Stromal cell of bone marrow (primary cell): ENCODE measurements at places on chromosomes 6 and 20.

DNA sequence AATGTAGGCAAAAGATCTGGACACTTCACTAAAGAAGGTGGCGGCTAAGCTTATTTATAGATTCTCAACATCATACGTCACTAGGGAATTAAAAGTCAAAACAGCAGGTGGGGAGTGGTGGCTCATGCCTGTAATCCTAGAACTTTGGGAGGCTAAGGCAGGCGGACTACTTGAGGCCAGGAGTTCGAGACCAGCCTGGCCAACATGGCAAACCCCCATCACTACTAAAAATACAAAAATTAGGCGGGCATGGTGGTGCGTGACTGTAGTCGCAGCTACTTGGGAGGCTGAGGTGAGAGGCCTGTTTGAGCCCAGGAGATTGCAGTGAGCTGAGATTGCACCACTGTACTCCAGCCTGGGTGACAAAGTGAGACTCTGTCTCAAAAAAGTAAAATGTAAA is 74.6 kb downstream of the GPX5 start:
- DNase-seq: no peak

- peak; percentile 94 for DNase-seq
These were observed 28.1 kb downstream of the SNRNP48 start for GRCh38 chr6:7617801-7618764.

GRCh38 chr6:127457456-127458064 is 1.6 kb downstream of the KIAA0408 start:
- DNase-seq: peak; percentile 66

- peak; percentile 43 for DNase-seq
These were observed 55.1 kb upstream of the BACH2 start for GRCh38 chr6:90351696-90352095.

- no peak for DNase-seq
These were observed 39.3 kb upstream of the TRAF3IP2 start for GRCh38 chr6:111644893-111645430.

DNA sequence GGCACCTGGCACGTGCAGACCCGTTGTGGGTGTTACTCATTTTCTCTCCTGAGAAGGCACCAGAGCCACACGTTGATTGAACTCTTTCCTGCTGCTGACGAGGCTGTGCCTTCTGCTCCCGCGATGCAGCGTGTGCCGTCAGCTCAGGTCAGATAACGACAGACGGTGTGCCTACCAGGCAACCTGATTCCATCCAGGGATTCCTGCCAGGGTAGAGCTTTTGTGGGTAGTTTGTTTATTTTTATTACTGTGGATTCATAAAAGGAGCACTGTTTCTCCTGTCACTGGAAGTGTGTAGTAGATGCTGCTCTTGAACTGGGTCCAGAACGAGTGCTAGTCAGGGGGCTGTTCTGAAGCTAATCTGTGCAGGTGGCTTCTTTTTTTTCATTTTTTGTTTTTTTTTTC is 20.7 kb downstream of the PRPF6 start:
- no peak for DNase-seq

DNA sequence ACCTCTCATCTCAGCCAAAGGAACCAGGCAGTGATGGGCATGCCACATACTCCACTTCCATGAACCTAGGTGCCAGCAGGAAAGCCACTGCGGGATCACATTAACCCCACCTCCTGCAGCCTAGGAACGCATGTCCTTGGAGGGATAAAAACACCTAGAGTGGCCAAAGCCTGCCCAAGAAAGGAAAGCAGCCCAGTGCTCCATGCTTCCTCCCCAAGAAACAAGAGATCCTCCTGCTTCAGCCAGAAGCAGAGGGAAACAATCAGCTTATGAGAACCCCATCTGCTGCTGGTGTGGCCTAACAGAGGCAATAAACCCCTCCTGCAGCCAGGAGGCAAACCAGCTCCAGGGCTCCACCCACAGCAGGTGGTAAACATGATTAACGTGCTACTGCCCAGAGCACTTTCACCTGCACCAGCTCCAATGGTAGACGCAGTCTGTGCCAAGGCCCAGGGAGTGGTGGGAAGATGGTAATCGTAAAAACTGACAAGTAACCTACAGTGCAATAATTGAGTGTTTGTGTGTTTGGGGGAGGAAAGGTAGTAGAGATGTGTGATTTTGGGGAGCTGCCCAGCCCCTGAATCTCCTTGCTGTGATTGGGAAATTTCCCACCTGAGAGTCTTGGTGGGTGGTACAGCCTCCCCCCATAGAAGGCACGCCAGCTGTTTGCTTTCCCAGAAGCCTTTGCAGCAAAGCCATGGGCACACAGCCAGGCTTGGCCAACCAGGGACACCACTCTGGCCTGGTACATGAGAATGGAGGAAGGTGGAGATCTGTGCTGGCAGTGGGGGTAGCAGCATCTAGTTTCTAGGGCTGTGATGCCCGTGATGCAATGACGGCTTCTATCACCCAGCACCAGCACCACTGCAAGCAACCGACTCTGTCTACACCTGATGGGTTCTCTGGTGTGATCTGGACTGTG is 50.6 kb upstream of the TBC1D7 start:
- DNase-seq: no peak

DNA sequence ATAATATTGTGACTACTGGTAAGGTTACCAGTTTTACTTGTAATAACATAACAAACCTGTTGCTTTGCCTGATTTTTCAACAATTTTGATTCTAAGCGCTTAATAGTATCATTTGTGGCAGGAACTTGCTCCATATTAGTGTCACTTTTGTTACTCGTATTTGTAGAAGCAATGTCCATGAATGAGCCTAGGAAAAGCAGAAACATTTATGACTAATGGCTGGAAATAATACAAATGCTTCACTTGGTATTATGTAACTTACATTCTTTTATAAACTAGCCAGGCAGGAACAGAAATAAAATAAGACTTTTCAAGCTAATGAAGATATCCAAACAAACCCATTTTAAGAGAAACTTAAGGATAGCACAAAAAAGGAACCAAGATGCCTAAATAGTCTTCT is 38.9 kb downstream of the MAP3K7 start:
- no peak for DNase-seq

DNA sequence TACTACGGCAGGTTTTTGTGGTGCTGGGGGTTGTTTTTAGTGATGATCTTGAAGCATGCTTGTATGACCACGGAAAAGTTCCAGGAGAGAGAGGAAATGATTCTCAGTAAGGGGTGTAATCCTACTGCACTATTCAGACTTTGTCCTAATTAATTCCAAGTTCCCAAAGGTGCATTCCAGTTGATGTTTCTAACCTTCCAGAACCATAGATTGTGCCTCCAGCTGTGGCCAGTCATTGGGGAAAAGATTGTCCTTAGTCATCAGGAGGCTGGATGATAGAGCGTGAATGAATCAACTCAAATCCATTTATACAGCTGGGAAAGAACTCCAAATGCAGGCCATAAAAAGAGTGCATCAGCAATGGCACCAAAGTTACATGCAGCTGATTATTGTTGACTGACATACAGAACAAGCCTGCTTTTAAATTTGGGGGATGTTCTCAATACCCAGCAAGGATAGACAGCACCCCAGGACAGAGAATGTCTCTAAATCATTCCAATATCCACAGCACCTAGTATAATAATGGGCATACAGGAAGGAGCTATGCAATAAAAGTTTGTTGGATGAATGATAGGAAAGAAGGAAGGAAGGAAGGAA is 27.8 kb upstream of the PKHD1 start:
- no peak for DNase-seq

DNA sequence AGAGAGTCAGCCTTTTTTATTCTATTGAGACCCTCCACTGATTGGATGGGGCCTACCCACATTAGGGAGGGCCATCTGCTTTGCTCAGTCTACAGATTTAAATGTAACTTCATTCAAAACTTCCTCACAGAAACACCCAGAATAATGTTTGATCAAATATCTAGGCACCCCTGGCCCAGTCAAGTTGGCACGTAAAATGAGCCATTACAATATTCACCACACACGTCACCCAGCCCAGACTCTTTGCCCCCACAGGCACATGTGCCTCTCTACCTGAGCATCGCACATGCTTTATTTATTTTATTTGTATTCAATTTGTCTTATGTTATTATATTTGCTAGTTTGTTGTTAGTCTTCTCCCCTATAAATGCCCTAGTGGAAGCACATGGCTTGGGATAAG is 70.9 kb upstream of the EYA2 start:
- no peak for DNase-seq

DNA sequence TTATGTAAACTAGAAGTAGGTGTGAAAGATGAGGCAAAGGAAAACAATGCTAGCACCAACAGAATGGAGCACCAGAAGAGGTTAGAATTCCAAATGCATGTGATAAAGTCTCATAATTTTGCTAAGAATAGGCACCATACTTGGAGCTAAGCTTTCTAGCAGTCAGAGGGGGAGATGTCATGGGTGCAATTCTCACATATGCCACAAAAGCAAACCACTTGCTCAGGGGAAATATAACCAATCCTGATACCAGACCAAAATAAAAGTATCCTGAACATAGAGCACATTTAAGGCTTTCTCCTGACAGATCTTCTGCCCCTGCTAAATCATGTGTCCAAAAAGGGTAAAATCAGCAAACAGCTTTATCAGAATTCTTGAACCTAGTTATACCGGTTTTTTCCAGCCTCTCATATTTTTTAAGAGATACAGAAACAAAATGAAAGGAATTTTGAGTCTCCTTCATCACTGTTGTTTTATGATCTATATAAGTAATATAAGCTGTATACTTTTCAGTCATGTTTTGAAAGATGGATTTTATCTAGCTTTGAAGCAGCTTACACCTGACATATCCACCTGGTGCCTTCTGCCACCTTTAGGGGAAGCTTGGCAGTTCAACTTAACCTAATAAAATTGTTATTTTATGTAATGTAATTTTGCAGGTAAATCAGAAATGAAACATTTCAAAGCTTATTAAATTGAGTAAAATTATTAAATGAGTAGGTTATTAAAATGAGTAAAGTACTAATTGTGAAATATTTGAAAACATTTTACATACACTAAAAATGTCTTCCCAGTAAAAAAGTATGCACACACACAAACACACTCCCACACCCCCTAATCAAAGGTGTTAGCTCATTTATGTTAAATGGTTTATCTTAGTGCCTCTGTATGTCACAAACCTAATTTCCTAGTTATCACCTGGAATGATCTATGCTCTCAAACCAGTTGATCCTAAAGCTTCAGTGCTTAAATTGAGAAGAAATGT is 2.8 kb downstream of the SPO11 start:
- no peak for DNase-seq

GRCh38 chr6:22327881-22328280 is 31.0 kb upstream of the PRL start:
- DNase-seq: no peak

- no peak for DNase-seq
These were observed 177.8 kb downstream of the VEGFA start for GRCh38 chr6:43947860-43948259.

DNA sequence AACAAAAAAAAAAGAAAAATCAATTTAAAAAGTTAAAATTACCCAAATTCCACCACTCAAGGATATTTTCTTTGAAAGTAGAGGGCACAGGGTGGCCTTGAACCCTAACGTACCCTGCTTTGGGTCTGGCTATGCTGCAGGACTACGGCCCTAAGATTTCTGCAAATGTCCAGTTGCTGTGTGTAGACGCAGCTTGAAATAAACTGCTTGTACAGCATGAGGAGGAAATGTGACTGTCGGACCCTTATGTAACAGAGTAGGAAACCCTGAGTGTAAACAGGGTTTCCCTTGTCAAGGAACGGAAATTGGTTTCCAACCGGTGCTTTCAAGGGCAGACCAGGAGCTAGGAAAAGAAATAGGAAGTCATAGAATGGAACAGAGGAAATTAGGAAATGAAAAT is 60.7 kb upstream of the SHLD1 start:
- no peak for DNase-seq

- DNase-seq: no peak
These were observed 46.6 kb downstream of the SCGN start for GRCh38 chr6:25698631-25699030.

- no peak for DNase-seq
These were observed 30.8 kb upstream of the COL21A1 start for GRCh38 chr6:56278171-56278591.

- DNase-seq: no peak
These were observed 75.6 kb downstream of the MMS22L start for GRCh38 chr6:97207383-97207782.

- DNase-seq: peak; percentile 21
These were observed 13.7 kb upstream of the PRDM13 start for GRCh38 chr6:99592900-99593299.

GRCh38 chr20:21583486-21584168 is 69.8 kb upstream of the NKX2-2 start:
- no peak for DNase-seq

DNA sequence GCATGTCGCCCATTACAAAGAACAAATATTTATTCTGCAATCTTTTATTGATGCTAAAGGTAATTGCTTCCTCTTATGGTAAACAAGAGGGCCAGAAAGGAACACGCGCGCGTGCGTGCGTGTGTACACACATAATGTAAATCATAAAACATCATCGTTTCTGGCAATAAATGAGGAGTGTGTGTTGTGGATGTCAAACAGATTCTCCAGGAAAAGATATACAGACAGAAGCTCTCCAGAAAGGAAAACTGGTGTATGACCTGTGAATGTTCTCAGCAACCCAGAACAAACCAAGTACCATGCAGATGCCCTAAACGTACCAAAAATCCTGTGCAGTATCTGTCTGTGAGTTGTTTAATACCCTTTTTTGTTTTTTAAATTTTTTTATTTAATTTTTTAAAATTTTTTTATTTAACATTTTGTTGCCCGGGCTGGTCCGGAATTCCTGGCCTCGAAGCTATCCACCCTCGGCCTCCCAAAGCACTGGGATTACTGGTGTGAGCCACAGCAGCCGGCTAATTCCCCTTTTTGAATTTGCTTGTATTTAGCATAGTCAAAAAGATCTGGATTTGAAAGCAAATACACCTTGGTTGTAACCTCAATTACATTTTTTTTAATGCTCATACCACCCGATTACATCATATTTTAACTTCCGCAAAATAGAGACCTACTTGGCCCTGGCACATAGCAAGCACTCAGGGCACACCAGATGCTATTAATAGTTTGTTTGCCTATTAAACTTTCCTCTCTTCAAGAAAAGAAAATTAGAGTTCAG is 909 bp upstream of the NUDT3 start:
- DNase-seq: no peak

GRCh38 chr20:6053776-6054688 is at the start of gene LRRN4:
LRRN4 (minus strand) TSS chr20:6054060; CDS start chr20:6052799, 1,261 bp downstream.
- no peak for DNase-seq

- peak; percentile 61 for DNase-seq
These were observed 23.0 kb downstream of the MAP1LC3A start for GRCh38 chr20:34581341-34582184.
